ENCODE measurements at places on chromosomes 4 and X.
A peak's percentile ranks its signal among the peaks of the same experiment; 100 is the strongest.

GRCh38 chr4:157291071-157291470, 70.5 kb downstream of the GRIA2 start:
- DNase-seq = peak; percentile 10

DNA sequence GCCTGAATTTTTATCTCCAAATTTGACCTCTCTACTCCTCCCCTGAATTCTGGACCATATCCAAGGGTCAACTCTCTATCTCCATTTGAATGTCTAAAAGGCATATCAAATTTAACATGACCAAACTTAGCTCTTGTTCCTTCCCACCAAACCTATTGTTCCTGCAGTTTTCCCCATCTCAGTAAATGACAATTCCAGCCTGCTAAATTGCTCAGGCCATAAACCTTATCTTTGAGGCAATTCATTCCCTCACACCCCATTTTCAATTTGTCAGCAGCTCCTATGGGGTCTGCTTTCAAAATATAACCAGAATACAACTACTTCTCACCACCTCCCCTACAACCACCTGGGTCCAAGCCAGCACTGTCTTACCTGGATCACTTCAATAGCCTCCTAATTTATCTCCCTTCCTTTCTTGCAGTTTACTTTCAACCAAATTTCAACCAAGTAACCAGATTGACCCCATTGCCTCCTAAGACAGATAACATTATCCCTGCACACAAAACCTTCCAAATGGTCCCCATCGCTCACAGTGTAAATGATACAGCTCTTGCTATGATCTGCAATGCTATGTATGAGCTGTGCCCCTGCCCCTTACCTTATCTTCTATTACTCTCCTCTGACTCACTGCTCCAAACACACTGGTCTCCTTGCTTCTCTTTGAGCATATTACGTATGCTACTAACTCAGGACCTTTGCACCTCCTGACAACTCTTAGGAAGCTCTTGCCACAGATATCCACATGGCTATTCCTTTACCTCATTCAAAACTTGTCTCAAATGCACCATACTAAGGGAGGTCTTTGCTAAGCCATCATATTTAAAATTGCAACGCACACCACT, 66.0 kb downstream of the CAMK2D start:
- peak; percentile 62 for DNase-seq

GRCh38 chr4:185445209-185445608, 19.4 kb upstream of the UFSP2 start:
- no peak for DNase-seq

- DNase-seq = no peak
These were observed 170.4 kb downstream of the SHROOM4 start for GRCh38 chrX:50643525-50644137.

DNA sequence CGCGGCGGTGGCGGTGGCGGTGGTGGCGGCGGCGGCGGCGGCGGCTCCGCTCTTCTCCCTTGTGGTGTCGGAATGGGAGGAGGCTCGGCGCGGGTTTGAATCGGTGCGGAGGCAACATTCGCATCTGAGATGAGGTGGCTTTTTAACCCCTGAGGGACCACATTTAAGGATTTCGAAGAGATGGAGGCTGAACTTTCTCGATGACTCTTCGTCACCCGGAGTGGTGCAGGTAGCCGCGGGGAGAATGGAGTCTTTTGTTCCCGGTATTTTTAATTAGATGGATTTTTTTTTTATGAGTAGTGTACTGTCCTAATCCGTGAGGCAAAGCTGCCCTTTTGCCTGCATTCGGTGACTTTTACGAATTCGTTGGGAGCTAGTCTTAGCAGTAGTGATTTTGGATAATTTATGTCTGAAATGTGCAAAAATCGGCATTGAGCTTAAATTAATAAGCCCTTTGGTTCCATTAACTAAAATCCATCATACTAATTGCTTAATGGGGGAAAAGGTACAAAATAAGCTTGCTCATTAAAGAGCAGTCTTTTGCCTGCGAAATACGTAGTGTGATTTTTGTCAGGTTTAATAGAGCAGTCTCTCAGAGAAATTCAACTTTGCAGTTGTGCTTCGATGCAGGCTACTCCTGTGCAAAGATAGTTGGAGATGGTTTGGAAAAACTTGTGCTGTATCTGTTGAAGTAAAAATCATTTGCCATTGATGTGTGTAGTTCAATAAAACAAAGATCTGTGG, 206.2 kb downstream of the TENM3 start:
- DNase-seq = peak; percentile 93

DNA sequence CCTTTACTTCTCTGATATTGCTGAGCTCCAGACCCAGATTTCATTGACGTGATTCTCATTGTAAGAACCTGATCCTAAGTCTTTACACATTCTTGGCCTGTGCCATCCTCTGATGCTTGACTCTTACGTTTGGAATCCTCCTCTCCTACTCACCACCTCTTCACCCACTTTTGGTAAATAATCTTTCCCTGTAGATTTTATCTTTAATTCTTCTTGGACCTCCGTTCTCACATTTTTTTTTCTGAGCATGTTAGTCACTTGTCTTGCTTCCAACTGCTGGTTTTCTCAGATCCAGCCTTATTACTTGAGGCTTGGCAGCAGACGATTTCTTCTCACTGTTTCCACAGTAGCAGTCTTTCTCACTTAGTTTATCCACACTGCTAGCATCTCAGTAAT, 12.4 kb upstream of the SH3RF1 start:
- no peak for DNase-seq

- peak; percentile 61 for DNase-seq
These were observed 69.5 kb downstream of the TRIM2 start for GRCh38 chr4:153273751-153274150.

DNA sequence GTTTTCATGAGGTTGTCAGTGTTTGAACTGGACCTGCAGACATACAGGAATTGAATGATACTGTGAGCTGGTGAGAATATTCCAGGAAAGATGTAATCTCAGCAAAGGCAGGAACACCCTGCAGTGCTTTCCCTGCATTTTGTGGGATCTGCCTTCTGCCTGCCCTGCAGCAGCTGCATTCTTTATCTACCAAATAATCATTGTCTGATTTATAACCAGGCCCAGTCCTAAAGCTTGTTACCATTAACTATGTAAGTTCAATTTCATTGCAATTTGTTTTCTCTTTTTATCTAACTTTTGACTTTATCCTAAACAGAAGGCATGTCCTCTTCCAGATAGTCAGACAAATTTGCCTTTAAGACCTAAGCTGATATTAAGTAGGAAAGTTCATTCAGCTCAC, 99.8 kb upstream of the NOCT start:
- DNase-seq = peak; percentile 65

GRCh38 chr4:108048157-108048556, 58.5 kb downstream of the HADH start:
- no peak for DNase-seq

DNA sequence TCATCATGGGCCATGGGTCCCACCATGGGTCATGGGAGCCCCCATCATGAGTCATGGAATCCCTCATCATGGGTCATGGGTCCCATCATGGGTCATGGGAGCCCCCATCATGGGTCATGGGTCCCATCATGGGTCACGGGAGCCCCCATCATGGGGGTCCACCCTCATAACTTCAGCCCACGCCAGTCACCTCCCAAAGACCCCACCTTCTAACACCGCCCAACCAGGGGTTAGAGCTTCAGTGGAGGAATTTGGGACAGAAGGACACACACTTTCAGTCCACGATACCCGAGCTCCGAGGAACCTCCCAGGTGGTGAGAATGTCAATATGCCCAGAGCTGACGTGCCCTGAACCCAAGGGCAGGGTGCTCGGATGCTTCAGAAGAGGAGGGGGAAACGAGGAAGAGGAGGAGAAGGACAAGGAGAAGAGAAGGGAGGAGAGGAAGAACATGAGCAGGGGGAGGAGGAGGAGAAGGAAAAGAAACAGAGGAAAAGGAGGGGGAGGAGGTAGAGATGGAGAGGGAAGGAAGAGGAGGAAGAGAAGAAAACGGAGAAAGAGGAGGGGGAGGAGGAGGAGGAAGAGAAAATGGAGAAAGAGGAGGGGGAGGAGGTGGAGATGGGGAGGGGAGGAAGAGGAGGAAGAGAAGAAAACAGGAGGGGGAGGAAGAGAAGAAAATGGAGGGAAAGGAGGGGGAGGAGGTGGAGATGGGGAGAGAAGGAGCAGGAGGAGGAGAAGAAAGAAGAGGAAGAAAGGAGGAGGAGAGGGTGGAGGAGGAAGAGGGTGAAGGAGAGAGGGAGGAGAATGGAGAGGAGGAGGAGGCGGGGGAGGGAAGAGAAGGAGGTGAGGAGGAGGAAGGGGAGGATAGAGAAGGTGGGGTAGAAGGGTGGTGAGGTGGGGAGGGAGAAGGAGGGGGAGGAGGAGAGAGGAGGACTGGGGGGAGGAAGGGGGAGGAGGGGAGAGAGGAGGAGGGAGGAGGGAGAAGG, 17.7 kb downstream of the IL3RA start:
- no peak for DNase-seq

DNA sequence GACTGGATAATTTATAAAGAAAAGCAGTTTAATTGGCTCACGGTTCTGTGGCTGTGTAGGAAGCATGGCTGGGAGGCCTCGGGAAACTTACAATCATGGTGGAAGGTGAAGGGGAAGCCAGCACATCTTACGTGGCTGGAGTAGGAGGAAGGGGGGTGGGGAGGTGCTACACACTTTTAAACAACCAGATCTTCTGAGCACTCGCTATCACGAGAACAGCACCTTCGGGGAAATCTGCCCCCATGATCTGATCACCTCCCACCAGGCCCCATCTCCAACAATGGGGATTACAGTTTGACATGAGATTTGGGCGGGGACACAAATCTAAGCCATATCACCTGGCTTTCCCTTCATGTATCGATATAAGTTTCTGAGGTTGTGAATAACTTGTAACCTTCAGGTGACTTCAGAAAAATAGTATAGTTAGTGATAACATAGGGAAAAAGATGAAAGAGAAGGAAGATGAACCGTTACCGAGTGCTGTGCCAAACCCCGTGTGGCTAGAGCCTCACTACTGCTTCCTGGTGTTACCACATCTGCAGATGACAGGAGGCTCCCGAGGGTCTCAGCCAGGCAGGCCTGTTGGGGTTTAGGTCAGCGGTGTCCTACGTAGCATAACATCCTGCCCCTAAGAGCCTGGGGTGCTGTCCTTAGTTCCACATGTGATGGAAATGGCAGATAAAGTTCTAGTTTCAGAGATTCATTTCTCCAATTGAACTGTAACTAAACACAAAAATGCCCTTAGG, 103.5 kb downstream of the TNIP2 start:
- peak; percentile 14 for DNase-seq

- peak; percentile 63 for DNase-seq
These were observed 108.4 kb downstream of the DOCK11 start for GRCh38 chrX:118603981-118604380.

DNA sequence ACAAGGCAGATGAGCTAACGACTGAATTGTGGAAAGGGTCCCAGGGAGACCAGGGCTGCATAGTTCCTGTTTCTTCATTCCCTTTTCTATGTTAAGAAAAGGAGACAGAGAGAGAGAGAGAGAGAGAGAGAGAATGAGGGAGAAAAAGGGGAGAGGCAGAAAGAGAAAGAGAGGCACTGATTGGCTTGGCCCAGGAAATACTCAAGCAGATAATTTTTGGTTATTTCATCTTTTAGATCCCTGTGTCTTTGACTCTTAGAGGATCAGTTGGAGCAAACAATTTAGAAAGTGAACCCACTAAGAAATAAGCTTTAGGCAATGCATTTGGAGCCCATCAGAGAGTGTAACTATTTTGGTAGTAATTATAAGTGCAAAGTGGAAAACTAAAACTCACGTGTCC, 103.4 kb downstream of the CEP44 start:
- no peak for DNase-seq

GRCh38 chr4:11214281-11214680, 214.4 kb downstream of the HS3ST1 start:
- no peak for DNase-seq

- DNase-seq = no peak
These were observed 21.9 kb downstream of the SLC9A7 start for GRCh38 chrX:46737041-46737440.

DNA sequence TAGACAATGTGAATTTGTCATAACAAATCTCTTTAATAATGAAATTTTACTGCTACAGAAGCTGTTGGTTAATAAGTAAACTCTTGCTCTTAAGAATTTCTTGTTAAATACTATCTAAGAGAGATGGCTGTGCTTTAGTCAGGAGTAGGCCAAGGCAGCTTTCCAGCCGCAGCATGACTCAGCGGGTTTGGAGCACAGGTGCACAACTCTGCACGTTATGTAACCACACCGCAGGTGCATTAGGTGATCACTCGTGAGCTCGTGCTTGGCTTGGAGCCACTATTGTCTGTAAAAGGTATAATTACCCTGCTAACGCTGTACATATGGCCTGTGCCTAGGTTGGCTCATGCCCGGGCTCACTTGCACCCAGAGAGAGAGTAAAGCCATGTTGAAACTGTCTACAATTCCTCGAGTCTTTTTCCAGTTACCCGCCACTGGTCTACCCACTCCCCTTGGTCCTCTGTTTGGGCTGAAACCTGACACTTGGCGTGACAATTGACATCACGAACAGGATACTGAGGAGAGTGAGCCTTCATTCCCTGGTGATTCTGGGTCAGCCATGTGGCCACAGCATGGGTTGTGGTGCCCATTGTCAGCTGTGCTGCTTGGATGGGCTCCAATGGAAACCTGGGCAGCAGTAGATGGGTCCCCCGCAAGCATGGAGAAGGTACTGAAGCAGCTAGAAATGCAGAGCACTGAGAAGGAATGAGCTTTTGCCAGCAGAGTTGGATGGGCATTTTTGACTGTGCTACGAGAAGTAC, 18.4 kb upstream of the ANAPC4 start:
- peak; percentile 29 for DNase-seq

DNA sequence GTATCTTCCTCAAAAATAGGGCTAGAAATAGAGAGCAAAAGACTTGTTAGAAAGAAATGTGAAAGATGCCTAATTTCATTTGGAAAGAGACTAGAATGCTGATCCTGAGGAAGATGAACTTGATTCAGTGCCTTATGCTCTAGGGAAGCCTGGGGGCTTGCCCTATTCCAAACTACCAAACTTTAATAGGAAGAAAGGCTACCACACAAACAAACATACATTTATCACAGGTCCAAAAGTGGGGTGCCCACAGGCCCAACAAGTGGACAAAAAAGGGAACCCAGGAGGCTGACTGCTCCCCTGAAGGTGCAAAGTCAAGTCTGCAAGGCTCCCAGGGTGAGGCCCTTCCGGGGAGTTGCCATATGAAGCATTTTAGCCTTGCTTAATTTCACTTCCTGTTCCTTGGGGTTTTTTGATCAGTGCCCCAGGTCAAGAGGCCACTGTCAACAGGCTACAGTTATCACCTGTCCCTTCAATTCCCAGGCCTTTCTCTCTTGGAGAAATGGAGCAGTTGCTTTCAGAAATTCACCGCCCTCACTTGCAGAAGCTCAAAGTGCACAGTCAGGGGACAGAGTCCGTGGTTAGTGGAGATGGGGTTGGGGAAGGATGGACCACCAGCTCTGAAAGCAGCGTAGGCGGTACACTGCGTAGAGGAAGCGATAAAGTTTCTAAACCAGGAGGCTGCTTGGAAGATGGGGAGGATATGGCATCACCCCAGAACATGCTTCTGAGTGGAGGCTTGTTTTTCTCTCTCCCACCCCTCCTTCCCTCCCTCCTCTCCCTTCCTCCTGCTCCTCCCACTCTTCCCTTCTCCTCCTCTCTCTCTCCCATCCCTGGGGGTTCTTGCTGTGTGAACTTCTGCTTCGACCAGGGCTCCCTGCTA, 36.4 kb downstream of the TMEM154 start:
- DNase-seq = no peak

All from mesendoderm (in vitro differentiated cells).